ENCODE measurements at places on chromosomes 7 and 10. TPM values are rescaled to one million over a fixed set of nuclear protein-coding genes. Genes with fewer than 3 reads are reported as not detected.

Gene GNAI1
- 29.5 TPM for total RNA-seq

Gene UBTD1
- total RNA-seq = 22.3 TPM

Gene BICC1
- total RNA-seq = 1.0 TPM

DNA sequence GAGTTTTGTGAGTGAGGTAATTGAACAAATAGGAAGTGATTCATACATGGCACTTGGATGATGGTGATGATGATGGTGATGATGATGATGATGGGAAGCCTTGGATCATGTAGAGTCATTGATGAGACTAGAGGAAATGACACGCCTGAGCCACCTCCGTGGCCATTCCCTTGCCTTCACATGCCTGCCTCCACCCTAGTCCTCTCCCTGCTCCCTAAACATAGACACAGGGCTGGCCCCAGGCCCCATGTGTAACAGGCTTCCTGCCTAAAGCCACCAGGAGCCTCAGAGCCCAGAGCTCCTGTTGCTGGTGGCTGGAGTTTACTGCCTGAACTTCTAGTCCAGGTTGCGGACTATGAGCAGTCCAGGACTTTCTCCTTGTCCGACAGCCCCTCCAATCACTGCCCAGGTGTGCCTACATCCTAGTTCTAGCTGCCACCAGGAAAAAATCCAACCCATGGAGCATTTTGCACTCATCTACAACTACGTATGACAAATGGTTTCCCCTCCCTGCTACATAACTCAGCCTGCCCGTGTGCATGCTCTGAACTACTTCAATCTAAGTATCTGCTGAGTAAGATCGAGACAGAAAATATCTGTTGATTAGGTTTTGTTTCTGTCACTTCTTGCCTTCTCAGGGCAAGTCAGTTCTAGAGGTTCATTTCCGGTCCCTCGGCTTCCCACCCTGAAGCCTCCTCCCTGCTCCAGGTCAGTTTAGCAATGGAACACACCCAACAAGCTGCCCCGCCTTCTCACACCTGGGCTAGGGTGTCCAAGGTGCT lies 35.5 kb upstream of the KDM7A start:
- no peak for DNase-seq
- no peak overlapping the region for H3K4me3 ChIP-seq
- no peaks in the 10 kb centered on the region for H3K36me3 ChIP-seq
- no peak overlapping the region for H3K27ac ChIP-seq

Gene UCN3
- total RNA-seq = not detected

Gene PARD3
- 49.1 TPM for total RNA-seq

DNA sequence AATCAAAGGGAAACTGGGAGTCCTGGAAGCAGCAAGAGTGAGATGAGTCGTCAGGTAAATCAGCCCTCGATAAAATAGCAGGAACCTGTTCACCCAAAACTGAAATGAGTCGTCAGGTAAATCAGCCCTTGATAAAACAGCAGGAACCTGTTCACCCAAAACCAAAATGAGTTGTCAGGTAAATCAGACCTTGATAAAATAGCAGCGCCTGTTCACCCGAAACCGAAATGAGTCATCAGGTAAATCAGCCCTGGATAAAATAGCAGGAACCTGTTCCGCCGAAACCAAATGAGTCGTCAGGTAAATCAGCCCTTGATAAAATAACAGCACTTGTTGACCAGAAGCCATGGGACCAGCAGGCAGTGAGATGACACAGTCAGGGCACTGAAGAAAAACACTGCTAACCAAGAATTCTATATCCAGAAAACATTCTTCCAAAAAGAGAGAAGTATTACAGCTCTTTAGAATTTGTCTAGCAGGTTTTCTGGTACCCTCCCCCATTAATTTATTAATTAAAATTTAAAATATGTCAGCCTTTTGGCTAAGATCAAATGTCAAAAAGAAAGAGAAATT lies 3.4 kb upstream of the CYP2E1 start:
- H3K4me1 ChIP-seq = no peaks in the 10 kb centered on the region
- H3K36me3 ChIP-seq = no peaks in the 10 kb centered on the region
- H3K27me3 ChIP-seq = no peaks in the 10 kb centered on the region
- no peak overlapping the region for H3K27ac ChIP-seq

DNA sequence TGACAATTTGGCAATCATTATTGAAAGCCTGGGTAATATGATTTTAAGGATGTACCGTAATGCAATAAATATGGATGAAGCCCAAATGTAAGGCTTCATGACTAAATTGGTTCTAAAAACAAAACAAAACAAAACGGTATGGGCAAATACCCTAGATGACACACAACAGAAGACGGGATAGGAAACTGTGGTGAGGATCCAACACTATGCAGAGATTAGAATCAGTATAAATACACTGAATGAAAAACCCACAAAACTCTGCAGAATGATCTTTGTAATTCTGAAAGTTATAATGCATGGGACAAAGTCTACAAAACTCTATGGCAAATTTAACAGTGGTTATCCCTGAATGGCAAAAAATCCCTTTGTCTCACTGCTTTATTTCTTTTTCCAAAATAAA lies 57.6 kb downstream of the MALSU1 start:
- no peak overlapping the region for H3K4me3 ChIP-seq
- no peak overlapping the region for H3K27ac ChIP-seq
- no peaks in the 10 kb centered on the region for H3K27me3 ChIP-seq

DNA sequence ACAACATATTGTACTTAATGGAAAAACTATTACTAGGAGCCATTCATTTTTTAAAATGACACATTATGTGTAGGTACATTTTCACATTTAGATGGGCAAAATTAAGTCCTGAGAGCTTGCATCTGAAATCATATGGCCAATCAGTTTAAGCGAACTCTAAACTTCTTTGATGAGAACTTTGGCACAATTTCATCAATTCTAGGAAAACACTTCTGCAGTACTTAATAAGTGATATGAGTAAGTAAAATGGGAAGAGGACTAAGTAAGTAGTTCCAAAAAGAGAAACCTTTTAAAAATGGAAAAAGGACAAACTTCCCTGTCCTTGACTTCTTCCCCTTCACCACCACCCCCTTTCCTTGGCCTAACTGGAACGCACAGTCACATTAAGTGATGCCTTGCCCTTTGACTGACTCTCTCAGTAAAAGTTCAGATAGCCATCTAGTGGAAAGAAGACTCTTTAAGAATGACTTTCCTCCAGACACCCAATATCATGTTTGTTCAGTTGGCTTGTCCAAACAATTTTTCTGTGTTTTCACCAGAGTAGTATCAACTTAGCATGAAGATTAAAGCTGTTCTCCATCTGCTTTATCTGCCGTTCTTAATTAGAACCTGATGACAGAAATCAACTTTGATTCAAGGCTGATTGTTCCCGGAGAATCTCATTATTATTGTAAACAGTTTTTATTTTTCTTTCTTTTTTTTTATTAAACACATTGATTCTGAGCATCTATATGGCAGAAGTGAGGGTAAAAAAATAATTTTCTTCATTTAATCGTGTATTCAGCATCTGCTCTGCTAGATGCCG lies 45.1 kb downstream of the CNNM2 start:
- H3K36me3 ChIP-seq = no peaks in the 10 kb centered on the region
- DNase-seq = no peak
- H3K27me3 ChIP-seq = no peaks in the 10 kb centered on the region
- no peak overlapping the region for H3K27ac ChIP-seq
- H3K4me1 ChIP-seq = no peaks in the 10 kb centered on the region
- no peak overlapping the region for H3K4me3 ChIP-seq

DNA sequence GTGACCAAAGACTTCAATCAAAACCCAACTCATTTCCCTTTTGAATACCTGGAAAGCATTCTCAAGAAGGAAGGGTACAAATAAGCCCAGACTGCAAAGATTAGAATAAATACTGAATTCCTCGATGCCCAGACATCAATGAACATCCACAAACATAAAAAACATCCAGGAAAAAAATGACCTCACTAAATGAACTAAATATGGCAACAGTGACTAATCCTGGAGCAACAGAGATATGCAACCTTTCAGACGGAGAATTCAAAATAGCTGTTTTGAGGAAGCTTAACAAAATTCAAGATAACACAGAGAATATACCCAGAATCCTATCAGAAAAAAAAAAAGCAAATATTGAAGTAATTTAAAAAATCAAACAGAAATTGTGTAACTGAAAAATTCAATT lies 43.2 kb downstream of the PCLO start:
- no peaks in the 10 kb centered on the region for H3K36me3 ChIP-seq
- H3K4me1 ChIP-seq = peaks cover 11% of the 10 kb centered on the region
- no peak overlapping the region for H3K4me3 ChIP-seq
- no peak overlapping the region for H3K27ac ChIP-seq
- H3K27me3 ChIP-seq = no peaks in the 10 kb centered on the region

GRCh38 chr10:49220031-49220430 lies 31.8 kb upstream of the TMEM273 start:
- H3K36me3 ChIP-seq = no peaks in the 10 kb centered on the region
- no peak overlapping the region for H3K27ac ChIP-seq
- no peaks in the 10 kb centered on the region for H3K4me1 ChIP-seq
- no peak for DNase-seq
- no peaks in the 10 kb centered on the region for H3K27me3 ChIP-seq

Data from H1 (cell line).